ENCODE measurements at places on chromosomes 7 and 10.
A peak's percentile ranks its signal among the peaks of the same experiment; 100 is the strongest.

DNA sequence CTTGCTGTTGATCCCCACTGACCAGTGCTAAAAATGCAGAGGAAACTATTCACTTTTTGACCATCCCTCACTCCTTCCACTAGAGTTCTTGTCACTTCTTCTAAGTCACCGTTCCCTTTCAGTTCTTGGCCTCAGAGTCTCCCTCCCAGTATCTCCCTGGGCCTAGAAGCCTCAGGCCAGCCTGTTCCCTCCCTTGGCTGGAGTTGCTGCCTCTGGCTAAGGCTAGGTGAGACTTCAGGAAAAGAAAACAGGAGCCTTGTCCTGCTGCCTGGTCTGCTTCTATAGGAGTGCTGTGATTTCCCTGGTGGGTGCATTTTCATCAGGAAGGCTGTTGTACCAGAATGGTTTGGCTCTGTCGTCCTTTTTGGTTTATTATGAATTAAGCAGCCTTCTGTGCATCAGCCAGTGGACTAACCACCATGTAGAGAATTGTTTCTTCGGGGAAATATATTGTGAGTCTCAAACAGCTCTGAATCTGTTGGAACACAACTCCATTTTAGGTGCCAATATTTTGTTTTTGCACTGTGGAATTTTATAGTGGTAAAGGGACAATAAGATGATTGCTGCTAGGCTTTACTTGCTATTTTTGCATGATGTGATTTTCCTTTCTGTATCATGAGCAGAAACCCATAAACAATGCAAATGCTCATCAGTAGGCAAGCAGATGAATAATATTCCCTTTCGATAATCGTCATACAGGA is 233.4 kb upstream of the FZD1 start:
- DNase-seq = no peak

DNA sequence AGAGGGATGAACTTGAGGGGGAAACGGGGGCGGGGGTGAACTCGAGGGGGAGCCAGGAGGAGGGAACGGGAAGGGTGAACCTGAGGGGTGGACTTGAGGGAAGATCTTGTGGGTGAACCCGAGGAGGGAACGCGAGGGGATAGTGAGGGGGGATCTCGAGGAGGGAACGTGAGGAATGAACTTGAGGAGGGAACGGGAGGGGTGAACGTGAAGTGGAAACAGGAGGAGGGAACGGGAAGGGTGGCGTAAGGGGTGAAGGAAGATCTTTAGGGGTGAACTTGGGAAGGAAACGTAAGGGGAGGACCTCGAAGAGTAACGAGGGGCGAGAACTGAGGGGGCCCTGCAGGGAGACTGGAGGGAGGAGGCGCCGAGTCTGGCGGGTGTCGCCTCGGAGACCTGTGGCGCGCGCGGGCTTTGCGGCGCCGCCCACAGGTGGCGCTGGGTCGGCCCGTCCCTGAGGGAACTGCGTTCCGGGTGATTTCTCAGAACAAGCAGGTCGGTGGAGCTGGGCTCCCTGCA is 651 bp downstream of the MYO3A start:
- no peak for DNase-seq

- no peak for DNase-seq
Measured at GRCh38 chr7:2603044-2603965, 28.5 kb upstream of the TTYH3 start.

DNA sequence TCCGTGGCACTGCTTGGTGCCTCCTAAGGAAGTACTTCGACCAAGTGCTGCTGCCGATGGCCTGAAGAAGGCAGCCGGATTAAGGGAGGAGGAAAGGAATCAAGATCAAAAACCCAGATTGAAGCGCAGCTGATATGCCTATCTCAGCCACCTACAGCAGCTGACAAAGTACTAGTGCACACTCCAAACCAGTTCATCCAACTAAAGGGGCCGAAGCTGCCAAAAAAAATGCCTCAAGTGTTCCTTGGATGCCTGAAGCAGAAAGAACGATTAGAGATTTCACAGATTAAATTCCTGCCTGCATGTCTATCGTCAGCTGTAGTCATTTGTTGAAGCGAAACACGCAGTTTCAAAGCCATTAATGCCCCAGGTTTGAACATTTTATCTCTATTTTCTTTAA is 65.7 kb downstream of the TNRC18 start:
- no peak for DNase-seq

DNA sequence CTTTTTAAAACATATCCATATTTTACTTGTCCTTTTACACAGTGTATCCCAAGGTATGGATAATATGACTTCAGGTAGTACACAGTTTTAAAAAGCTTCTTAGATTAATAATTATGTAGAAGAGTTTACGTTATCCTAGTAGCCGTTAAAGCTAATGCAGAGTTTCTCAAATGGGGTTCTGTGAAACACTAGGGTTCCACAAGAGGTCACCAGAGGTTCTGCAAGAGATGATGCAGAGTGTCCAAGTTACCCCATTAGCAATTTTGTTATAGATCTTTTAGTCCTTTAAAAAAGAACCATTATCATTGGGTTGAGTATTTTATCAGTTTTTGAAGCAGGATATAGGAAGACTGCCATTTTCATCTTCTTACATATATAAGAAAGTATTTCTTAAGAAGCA is 298.9 kb upstream of the HPS1 start:
- DNase-seq = no peak

DNA sequence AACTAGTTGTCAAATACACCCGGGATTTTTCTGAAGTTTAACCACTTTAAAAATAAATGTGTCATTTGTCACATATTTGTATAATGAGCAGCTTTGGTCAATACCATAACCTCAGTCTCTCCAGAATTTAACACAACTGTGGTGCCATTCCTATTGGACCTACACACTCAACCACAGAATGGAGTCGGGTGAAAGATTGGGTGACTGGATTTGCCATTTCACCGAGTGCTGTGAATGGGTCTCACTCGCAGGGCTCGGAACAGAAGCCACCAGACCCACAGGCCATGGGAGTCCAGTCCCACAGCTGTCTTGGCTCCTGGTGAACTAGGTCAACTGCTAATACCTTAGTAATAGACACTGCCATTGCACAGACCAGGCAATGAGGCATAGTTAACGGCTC is 298.4 kb downstream of the CCDC3 start:
- no peak for DNase-seq

DNA sequence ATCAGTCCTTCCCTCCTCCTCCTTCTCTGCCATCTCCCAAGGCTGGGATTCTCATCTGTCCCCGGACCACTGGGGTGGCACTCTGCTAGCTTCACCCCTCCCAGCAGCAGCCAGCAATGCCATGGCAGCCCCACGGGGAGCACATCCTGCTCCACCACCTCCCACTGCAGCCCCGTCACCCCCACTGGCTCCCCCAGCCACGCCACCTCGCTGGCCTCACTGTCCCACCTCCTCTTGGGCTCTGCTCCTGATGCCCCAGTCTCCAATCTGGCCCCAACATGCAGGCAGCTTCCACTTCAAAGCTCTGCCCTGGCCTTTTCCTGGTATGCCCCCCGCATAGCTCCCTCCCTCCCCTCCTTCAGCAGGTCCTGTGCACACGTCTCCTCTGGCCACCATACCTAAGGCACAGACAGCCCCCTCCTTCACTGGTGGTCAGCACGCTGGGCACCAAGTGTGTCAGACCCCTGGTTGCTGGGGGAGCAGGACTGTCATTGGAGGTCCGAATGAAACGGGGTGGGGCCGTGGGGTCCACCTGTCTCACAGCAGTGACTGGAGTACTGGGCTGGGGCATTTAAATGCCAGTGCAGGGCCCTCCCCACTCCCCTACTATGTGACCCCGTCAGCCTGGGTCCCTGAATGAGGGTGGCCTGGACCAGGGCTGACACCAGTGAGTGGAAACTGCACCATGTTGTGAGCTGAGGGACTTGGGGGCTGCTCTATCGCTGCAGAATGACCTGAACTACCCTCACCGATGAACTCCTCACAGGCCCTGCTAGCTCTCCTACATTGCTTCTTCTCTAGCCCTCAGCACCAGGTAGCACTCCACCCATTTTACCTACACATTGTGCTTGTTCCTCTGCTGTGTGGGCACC is 38.7 kb downstream of the RASGEF1A start:
- DNase-seq = no peak

DNA sequence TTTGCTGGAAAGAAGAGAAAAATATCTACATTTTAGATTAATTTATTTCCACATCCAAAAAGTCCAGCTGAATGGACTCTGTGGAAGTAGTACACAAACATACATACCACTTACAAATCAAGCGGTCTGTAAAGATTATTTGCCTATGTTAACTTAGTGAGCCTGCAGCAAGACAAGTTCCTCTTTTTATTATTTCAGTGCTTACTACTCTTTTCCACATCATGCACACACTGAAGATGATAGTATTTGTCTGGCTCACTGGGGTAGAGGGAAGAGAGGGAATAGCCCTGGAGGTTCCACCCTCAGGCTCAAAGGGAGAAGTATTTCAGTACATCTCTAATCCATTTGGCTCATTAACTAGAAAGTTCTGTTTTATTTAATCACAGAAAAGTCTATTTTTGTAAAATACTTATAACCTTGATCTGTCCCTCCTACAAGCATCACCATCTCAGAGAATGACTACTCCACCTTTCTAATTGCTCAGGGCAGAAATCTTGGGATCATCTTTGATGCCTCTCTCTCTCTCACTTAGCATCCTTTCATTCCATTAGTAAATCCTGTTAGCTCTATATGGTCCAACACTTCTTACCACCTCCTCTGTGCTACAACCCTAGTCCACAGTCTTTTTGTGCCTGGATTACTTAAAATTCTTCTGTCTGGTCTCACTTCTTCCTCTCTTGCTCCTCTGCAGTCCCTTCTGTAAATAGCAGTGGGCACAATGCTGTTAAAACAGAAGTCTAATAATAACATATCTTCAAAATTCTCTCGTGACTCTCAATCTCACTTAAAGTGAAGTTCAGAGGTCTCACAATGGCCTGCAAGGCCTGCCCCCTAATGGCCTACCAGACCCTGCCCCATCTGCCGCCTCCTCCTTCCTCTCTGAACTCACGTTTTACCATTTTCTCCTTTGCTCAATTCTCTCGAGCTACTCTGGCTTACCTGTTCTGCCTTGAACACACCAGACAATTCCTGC is 64.3 kb upstream of the CCDC6 start:
- DNase-seq = no peak

DNA sequence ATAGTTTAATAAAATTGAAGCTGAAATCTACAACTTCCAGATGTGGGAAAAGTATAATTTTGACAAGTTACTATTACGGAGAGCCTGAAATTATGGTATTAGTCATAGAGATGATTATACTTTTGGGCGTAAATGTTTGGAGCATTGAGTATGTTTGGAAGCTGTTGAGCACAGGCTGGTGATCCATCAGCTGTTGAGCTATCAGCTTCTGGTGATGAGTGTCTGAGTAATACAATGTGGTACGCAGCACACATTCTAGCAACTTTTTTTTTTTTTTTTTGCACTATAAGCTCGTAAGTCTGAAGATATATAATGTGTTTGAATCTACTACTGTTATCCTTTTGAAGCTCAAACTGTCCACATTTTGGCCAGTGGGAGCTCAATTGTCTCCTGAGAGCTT is 123.4 kb downstream of the ATE1 start:
- peak; percentile 79 for DNase-seq

DNA sequence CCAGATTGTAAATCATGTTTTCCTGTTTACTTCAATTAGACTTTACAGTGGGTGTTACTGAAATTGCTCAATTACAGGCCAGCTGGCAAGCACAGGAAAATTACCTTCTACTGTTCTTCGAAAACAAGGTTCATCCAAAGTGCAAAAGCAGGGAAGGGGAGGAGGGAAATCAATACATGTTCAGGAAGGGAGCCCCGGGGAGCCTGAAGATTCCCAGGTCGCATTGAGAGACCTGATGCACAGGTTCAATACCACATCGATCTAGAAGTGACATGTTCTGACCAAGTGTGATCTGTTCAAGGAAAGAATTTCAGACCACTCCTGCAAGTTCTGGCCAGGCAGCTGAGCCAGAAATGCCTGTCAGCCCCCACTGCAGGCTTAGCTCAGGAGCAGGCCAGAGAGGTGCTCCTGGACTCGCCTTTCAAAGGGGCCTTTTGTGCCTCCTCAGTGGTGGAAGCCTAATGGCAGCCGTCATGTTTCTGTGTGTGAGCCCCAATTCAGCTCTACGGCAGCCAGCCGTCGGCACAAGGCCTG is 35.9 kb downstream of the FAM53B start:
- no peak for DNase-seq

GRCh38 chr7:6530626-6531491 is 20.4 kb downstream of the GRID2IP start:
- no peak for DNase-seq

- no peak for DNase-seq
Measured at GRCh38 chr7:43123457-43123856, 11.0 kb downstream of the HECW1 start.

DNA sequence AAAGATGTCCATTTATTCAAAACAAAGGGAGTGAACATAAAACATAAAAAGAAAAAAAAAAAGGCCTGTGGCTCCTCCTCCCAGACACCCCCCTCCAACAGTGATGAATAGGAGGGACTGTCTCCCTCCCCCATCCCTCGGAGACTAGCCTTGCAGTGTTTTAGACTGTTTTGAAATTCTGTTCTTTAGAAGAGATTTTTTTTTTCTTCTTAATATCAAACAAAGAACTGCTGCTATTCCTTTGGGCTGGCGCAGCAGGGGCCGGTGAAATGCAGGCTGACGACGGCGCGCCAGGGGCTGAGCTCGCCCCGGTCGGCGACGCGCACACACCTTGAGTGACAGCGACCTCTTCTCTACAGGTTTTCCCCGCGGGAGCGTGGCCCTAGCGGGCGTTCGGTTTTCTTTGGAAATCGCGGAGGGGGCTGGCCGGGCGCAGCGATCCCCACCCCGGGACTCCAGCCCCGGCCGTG is at the start of gene LANCL2:
LANCL2 (plus strand) TSS at position 133 of the 470 bp plus-strand sequence. CDS start 689 bp downstream, outside the sequence.
- DNase-seq = peak; percentile 55

GRCh38 chr10:49135575-49136313 is 1.9 kb upstream of the FAM170B start:
- DNase-seq = peak; percentile 75

DNA sequence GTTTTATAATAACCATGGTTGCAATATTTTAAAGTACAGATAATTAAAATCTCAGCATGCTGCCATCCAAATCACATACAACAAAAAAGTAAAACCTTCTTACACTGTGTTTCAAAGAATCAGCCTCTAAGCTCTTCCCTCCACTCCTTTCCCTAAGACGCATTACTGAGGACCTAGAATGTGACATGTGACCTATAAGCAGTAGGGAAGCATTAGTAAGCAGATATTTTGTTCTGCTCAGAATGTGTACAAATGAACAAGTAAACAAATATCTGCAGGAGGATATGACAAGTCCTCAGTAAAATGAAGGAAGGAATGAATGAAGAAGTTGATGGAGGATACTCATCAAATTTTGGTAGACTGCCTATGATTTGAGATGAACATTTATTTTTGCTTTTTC is 49.1 kb downstream of the RAB11FIP2 start:
- peak; percentile 36 for DNase-seq

- peak; percentile 87 for DNase-seq
Measured at GRCh38 chr10:33330543-33331378, 3.7 kb downstream of the NRP1 start.
